Stimulated activated CD8-positive, alpha-beta memory T cell treated with anti-CD3 and anti-CD28 coated beads, Interleukin-4, amount 100 ng/mL, for 1 hour (primary cell): ENCODE measurements at places on chromosomes 7 and 10.

DNA sequence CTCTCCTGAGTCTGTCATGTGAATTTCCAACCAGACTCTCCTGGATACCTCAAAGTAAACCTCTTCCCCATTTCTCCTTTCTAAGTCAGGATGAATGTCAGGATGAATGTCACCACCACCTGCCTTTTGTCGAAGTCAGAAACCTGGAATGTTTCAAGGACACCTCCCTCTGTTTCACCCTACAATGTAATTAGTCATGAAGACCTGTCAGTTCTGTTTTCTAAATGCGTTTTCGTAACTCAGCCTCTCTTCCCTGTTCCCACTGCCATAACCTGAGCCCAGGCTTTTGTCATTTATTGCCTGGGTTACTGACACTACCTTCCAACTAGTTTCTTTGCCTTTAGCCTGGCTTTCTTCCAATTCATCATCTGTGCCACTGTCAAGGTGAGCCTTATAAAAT, 5.5 kb upstream of the STN1 start:
- no peak for DNase-seq

DNA sequence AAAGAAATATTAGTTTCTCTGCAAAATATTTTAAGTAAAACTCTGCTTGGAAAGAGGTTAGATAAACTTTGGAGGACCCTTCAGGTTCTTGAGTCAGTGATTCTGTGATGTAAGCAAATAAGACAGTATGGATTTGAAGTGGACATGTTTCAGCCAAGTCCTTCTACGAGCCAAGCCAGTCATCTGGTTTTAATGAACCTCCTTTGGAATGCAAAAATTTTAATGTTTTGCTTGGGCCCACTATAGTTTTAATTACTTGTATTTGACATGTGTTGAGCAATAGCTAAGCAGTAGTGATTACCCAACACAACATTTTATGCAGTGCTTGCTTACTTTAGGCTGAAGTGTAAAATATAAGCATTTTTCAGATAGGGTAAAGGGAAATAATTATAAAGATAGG, 296.3 kb upstream of the SEMA3D start:
- DNase-seq, result no peak

DNA sequence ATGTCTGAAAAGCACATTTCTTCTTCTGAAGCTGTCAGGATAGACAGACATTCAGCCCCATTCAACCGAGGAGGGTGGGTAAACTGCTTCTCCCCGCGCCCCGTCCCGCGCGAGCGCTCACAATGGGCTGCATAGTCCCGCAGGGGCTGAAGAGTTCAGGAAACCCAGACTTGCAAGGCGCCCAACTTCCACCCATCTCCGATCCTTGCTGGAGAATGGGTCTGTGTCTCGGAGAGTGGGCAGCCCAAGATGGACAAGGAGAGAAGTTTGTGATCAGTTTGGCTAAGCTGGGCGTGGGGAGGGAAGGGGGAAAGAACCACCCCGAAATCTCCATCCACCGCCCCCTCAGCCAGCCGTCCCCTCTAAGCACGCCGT, 686 bp downstream of the AASS start:
- no peak for DNase-seq

DNA sequence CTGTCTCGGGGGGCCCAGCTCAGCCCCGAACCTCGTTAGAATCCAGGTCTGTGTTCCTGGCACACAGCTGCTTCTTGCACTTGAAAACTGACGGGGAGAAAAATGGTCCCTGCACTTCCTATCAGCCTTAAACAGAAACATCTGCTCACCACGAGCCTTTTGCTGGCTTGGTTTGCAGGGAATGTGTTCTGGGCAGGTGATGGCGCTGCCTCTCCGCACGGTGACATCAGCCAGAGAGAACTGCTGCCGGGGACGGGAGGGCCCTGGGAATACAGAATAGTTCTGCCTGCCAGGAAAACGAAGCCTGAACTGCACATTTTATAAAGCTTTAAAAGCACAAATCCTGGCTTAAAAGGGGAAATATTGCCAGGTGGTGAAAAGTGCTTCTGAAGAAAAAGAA, 622.5 kb downstream of the TYW1 start:
- no peak for DNase-seq

GRCh38 chr10:80500572-80501380, 36.9 kb upstream of the SH2D4B start:
- DNase-seq, result no peak

DNA sequence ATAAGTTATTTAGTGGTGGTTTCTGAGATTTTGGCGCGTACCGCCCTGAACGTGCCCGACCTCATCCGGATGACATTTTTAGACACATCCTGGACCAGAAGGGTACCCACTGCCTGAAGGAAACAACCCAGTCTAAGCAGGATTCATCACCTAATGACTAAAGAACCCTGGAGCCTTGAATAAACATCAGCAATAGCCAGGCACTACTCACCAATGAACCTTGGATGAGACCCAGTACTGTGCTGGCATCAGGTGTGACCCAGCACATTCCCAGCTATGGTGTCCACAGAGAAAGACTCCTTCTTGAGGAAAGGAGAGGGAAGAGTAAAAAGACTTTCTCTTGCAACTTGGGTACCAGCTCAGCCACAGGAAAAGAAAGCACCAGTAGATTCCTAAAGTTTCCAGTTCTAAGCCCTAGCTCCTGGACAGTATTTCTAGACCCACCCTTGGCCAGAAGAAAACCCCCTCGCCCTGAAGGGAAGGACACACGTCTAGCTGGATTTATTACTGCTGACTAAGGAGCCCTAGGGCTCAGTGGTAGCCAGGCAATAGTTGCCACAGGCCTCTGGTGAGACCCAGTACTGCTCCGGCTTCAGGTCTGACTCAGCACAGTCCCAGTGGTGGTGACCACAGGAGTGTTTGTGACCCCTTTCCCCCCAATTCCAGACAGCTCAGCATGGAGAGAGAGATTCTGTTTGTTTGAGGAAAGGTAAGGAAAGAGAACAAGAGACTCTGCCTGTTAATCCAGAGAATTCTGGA, 32.5 kb downstream of the ZNF277 start:
- DNase-seq, result no peak

- no peak for DNase-seq
Observed at GRCh38 chr7:110780712-110781111, 310.2 kb upstream of the LRRN3 start.

DNA sequence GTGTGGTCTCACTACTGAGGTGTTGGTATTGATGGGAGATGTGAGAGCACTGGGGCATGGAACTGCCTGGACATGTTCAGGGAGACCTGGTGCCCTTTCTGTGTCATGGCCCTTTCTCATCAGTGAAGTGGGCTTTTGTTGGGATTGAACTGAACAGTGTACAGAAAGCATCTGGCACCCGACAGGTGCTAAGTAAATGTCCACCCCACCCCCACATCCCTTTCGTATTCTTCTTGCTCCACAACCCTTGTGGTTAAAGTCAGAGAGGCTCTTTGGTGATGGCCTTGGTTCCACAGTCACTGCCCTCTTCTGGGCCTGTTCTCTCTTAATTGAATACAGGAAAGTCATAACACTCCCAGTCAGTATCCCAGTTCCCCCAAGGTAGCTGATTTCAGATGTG, 5.4 kb downstream of the NOM1 start:
- no peak for DNase-seq

- no peak for DNase-seq
Observed at GRCh38 chr10:104350127-104350635, 3.5 kb upstream of the CFAP58 start.

GRCh38 chr10:127614484-127615017, 65.4 kb downstream of the NPS start:
- no peak for DNase-seq

- DNase-seq, result no peak
Observed at GRCh38 chr7:70047891-70048448, 449.7 kb downstream of the AUTS2 start.

GRCh38 chr10:119537953-119538630, 4.4 kb downstream of the RGS10 start:
- DNase-seq, result no peak

DNA sequence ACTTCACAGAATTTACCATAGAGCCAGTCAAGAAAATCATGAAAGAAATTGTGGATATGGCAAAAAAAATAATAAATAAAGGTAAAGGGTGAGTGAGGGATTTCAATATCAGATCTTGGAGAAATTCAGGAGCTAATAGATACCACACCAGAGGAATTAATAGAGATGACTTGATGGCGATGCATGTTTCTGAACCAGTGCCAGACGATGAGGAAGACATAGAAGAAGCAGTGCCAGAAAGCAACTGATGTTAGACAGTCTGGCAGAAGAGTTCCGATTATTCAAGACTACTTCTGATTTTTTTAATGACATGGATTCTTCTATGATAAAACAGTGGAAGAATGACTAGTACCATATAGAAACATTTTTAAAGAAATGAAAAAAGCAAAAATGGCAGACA, 314.7 kb downstream of the BICC1 start:
- DNase-seq, result no peak

DNA sequence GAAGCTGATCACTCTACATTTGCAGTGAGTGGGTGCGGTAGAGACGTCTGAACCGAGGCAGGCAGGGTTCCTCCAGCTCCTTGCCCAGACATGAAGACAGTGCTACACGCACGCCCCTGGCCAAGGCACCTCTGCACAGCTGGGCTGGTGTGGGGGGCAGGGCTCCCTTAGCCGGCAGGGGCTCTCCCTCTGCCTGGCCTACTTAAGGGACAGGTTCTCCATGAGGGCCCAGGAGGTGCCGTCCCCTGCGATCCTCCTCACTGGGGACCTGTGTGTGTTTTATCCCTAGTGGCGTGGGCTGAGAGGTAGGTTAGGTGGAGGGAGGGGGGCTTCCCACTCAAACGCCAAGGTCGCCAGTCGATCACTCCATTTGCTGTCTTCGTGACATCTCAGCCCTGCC, 35.3 kb downstream of the IL15RA start:
- DNase-seq, result no peak

DNA sequence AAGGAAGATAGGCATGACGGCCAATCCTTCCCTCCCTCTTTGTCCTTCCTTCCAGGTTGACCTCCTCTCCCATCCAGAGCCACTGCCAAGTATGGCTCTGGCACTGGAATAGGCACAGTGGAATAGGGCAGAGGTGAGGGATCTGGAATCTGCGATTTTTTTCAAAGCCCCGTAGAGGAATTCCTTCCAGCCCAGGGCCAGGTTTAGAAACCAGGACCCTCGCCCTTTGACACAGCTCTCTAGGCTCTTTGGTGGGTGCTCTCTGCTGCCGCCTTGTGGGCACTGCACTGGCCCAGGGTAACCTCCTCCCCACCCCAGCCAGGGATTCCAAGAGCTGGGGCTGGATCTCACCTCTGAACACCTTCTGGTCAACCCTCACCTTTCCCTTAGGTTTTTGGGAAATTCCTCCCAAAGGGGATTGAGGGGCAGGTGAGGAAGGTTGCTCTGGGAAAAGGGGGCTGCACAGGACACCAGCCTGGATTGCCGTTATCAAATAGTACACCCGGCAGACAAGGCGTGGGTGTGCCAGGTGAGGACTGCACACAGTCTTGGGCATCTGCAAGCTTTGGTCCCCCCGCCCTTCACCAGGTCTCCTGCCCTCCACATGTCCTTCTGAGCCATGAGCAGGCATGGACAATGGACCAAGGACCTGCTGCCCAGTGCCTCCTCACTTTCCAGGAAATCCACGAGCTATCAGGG, 22.8 kb downstream of the C10orf105 start:
- DNase-seq, result no peak

DNA sequence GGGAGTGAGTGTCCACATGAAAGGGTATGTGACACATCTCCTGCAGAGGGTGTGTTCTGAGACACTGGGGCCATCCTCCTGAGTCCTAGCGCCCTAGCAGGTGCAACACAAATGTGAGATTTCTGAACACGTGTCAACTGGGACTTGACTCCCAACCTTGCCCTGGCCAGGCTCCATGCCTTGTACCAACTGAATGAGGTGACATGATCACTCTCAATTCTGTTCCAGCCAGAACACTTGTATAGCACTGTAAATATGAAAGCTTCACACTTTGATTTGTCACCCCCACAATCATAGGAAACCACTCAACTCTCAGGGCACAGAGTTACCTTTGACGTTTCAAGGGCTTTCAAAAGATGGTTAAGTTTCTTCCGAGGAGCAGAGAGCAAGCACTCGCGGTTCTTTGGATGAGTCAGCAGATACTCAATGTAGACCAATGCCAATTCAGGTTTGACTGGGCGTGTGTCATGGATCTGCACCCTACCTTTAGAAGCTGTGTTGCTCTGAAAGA, 48.6 kb downstream of the NCAPG2 start:
- no peak for DNase-seq

- no peak for DNase-seq
Observed at GRCh38 chr10:47035171-47035818, 124.1 kb downstream of the PTPN20 start.

DNA sequence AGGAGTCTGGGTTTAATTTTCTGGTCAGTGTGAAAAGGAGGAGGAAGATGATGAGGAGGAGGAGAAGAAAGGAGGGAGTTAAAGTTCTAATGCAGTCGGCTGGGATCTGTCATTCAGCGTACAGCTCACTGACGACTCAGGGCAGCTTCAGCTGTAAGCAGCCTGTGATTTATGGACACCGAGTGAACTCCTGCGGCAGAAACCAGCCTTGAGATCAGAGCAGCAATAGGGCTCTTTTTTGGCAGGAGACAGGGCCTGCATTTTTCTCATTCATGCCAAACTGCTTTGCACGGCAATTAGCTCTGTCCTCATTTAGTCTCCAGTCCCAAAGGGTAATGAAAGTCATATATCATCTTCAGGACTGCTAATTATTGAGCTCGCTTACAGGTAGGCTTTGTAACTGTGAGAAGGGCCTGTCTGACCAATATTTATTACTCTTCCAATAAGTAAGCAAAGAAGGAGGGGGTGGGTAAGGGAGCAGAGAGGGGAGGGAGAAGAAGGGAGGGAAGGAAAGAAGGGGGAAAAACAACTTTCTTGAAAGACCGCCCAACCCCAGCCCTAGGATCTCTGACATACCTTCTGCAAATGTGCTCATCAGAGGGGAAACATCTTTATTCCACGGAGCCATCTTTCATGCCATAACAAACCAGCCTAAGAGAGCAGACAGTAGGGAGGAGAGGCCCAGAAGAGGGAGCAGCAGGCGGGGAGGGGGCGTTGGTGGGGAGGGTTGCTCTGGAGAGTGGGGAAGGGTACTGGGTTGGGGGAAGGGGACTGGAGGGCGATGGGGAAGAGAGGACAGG, 48.1 kb upstream of the COMTD1 start:
- no peak for DNase-seq

DNA sequence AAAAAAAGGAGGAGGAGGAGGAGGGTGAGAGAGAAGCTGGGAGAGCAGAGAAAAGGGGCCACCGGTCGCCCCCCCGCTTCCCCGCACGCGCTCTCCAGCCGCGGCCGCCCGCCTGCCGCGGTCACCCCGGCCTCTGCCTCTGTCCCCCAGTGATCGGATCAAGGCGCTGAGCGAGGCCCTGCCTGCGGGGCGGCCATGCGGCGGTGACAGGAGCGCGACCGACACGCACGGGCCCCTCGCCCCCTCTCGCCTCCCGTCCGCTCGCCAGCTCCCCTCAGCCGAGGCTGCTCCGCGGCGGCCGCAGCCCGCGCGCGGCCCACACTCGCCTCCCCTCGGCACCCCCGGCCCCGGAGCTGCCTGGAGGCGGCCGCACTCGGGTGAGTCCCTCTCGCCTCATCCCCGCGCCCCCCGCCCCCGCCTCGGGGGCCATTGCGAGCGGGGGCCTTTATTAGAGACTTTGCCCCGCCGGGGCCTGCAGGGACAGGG, at the start of gene GTF2I:
GTF2I (plus strand) TSS at position 27 of the 486 bp plus-strand sequence. CDS start 31,411 bp downstream, outside the sequence.
- DNase-seq, result no peak
